ENCODE measurements at places on chromosomes 1 and 21.
A peak's percentile ranks its signal among the peaks of the same experiment; 100 is the strongest.

DNA sequence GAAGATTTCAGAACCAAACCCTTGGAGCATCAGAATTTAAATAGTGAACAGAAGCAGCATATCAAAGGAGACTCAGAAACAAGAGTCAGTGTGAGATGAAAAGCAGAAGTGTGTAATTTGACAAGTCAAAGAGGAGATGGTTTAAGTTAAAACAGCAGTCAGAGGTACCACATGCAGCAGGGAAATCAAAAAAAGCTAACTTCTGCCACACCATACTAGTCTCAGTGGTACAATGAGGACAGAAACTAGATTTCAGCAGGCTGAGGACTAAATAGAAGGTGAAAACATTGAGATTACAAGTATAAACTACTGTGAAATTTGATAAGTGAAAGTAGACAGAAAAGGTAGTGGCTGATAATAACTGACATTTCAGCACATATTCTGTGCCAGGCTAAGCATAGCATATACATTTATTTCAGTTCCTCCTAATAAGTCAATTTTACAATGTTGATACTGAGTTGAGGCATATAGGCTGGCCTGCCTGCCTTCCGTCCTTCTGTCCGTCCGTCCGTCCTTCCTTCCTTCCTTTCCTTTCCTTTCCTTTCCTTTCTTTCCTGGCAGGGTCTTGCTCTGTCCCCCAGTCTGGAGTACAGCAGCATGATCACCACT, 12.6 kb downstream of the SUCO start:
- DNase-seq = no peak

GRCh38 chr1:107895403-107896191, 69.4 kb downstream of the VAV3 start:
- DNase-seq = no peak

- no peak for DNase-seq
Measured at GRCh38 chr1:55318116-55318817, 103.1 kb upstream of the USP24 start.

- DNase-seq = no peak
Measured at GRCh38 chr1:6621429-6622391, 3.0 kb upstream of the THAP3 start.

- DNase-seq = no peak
Measured at GRCh38 chr1:240415532-240415931, 196.4 kb downstream of the GREM2 start.

DNA sequence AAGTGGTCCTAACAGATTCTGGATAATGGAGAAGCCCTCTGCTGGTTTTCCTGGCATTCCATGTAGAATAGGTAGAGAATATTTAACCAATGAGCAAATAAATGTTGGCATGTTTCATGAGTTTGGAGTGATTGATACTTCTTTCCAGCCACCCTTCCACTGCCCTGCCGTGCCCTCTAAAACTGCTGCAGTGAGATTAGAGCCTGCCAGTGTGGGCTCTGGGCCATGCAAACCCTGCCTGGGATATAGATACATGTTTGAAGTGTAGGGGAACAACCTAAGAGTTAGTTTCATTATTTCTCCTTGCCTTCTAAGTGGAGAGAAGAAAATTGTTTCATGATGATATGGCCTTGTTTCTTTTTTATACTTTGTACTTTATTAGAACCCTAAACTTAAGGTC, 10.4 kb downstream of the UBE2Q1 start:
- DNase-seq = no peak

DNA sequence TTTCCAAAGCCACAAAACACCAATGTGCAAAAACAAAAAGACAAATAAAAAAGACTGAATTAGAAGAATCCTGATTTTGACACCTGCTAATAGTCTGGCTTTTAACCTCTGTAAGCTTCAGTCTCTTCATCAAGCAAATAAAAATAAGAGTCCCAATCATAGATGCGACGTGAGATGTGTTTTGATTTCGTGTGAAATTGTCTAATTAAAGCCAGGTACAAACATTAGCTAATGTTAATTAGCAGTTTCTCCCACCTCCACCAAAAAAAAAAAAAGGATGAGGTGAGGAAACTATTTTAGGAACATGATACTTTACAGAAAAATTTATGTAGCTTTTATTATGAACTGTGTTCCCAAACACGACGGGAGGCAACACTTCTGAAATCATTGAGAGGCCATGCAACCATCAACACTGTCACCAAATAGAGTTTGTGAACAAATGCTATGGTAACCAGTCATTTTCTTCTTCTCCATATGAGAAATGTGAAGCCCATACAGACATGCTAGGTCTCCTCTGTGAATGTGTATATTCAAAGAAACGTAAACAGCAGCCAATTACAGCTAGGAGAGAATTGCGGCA, 6.7 kb upstream of the EVI5 start:
- no peak for DNase-seq

DNA sequence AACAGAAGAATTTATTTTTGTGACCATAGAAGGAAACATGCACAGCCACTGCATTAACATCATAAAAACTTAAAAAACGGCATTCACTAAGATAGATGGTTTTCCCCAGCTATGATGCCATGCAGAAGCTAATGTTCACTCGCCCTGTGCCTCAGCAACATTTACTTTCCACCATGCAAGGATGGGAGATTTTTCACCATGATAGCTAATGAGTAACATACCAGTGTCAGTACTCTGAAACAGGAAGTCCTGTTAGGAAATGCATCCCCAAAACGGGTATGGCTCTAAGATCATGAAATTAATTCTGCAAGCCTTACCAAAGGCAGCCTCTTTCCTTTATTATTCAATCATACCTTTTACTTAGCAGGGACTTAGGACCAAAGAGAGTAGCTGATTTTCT, 17.5 kb upstream of the VAMP3 start:
- DNase-seq = no peak

DNA sequence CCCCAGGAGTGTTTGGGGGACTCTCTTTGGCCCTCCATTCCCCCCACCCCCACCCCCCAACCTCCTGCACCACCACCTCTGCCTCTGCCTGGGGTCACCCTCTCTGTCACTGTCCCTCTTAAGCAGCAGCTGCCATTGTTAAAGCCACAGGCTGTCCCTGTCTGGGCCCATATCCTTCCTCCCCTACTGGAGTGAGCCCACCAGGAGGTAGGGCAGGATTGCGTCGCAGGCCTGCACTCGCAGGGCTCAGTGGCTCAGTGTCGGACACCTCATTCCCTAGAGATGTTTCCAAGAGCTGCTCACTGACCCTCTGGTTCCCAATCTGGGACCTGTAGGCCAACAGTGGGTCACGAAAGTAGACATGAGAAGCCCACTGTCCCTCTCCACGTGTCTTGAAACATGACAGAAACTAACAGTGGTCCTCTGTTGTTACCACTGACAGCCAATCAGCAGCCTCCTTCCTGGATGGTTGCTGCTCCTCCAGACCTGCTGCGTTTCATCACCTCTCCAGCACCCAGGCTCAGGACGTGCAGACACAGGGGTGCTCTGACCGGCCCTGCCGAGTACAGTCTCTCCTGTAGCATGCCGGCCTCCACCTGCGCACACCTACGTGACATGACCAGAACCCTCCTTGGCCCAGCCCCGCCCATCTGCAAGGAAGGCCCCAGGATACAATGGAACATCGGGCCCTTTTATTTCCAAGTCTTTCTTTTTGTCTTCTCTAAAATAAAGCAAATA, 7.7 kb downstream of the PRDM15 start:
- no peak for DNase-seq

DNA sequence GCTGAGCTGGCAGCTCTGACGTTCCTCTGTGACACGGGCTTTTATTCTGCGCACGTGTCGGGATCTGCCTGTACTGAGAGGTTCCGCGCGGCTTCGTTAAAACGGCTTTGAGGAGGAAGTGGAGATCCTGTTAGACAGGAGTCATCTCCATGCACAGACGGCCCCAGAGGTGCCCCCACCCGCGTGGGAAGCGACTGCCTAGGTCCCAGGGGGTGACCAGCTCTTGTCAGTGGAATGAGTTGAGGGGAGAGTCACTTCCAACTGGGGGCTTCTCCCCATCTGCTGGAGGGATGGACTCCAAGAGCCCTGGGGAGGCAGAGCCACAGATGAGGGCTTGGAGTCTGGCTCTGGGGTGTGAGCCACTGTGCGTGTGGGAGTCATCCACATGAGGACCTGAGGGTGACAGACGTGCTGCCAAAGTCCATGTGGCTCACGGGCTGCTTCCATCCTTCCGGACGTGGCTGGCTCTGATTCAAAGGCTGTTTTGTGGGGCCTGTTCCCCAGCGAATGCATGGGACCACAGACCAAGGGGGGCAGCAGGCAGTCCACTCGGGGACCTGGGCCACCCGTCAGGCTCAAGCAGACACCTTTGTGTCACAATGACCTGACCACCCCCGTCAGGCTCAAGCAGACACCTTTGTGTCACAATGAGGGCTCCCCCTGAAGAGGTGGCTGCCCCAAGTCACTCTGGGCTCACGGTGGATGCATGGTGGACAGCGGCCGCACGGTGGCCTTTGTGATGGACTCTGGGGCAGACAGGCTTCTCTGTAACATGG, 26.8 kb downstream of the PTTG1IP start:
- DNase-seq = no peak

DNA sequence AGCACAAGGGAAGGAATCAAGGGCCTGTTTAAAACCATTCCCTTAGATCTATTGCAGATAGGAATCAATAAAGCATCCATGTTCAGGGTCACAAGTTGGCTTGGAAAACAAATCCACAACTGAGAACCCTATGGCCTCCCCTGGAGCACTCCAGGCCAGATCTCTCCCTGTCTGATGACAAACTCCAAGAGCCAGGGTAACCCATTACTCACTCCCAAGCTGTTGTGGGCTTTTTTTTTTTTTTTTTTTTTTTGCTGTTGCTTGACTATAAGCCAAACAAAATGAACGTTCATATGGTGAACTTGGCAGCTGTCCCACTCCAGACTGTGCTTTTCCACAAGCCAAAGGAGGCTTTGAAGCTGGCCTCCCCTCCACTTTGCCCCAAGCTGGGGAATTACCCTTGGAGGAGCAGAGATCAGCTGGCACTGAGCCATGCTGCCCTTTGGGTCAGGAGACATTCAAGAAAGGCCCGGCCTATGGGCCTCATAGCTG, 35.7 kb upstream of the VAV3 start:
- peak; percentile 39 for DNase-seq

- no peak for DNase-seq
Measured at GRCh38 chr21:38239672-38240071, 17.1 kb upstream of the KCNJ15 start.

GRCh38 chr1:77350012-77350770, 68.4 kb downstream of the AK5 start:
- DNase-seq = peak; percentile 69

GRCh38 chr21:25639551-25640201, 618 bp downstream of the JAM2 start:
- DNase-seq = no peak

DNA sequence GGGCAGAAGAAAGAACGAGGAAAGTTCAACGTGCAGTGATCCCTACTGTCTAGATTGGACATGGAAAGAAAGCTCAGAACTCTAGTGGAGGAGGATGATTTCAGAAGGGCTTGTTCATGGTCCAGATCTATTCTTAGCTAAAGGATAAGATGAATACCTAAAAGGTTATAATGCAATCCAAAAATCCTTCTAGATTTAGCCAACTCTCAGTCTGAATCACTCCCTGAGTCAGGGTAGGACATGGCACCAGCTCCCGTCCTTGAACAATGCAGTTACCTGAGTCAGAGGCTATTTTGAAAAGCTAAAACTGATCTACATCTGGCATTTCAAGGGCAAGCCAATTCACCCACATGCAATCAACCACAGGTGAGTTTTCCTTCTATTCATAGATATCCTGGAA, 38.8 kb upstream of the HIVEP3 start:
- DNase-seq = no peak

DNA sequence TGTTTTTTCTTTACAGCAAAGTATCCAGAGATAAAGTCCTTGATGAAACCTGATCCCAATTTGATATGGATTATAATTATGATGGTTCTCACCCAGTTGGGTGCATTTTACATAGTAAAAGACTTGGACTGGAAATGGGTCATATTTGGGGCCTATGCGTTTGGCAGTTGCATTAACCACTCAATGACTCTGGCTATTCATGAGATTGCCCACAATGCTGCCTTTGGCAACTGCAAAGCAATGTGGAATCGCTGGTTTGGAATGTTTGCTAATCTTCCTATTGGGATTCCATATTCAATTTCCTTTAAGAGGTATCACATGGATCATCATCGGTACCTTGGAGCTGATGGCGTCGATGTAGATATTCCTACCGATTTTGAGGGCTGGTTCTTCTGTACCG, 6.5 kb downstream of the DEGS1 start:
- DNase-seq = no peak

GRCh38 chr1:83016354-83016849, 982.5 kb downstream of the TTLL7 start:
- no peak for DNase-seq

- DNase-seq = no peak
Measured at GRCh38 chr1:37159102-37159501, 124.8 kb upstream of the GRIK3 start.

DNA sequence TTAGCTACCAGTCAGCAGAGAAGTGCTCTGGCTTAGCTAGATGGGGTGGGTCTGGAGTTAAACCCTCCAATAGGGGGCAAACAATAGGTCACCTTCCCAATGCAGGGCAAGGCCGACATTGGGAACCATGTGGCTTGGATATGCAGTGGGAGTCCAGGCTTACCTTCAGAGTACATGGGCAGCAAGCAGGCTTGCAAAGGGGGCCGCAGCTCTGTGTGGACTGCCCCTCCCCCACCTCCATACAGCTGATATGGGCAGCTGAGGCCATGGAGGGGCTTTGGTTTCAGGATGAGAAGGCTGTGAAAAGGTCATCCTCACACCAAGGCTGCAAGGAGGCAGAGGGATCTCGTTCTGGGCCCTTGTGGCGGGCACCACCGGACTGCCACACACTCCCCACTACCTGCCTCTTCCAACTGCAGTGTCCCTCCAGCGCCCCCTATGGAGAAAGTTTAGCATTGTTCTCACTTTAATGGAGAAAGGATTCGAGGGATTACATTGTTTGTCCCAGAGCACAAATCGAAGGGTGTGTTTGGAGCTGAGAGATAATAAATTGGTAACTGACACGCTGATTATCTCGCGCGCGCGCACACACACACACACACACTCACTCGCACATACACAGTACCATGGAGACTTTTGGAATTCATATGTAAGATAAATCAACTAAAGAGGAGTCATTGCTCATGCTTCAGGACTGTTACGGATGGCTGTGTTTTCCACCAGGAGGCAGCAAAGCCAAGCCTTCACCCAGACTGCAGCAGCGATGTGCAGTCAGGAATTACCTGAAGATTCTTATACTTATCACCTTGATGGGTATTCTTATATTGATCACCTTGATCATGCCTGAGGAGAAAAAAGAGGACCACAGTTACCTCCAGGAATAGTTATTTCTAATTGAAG, 7.0 kb upstream of the SMCP start:
- no peak for DNase-seq

- DNase-seq = no peak
Measured at GRCh38 chr1:32533792-32534327, 5.4 kb upstream of the ZBTB8A start.

All from NCI-H524 treated with DMSO at 0.1 percent for 48 hours (cell line).